ENCODE measurements at places on chromosomes 13 and 19.

- DNase-seq, result no peak
Measured at GRCh38 chr13:66530686-66531085, 699.5 kb downstream of the PCDH9 start.

DNA sequence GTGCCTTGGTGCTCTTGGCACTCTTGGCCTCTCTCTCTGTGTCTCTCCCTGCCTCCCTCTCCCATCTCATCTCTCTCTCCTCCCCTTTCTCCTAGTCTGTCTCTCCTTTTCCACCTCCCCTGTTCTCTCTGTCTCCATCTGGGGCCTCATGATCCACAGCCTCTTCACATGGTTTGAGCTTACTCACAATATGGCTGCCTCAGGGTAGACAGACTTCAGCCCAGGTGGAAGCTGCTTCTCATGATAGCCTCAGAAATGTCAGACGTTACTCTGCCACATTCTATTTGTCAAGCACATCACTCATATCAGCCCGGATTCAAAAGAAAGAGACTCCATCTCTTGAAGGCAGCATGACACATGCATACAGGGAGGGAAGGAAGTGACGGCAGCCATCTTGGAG lies 18.4 kb upstream of the S1PR4 start:
- no peak for DNase-seq

GRCh38 chr19:55176076-55176475 lies 4.0 kb downstream of the SYT5 start:
- no peak for DNase-seq

GRCh38 chr13:37576601-37577000 lies 22.0 kb downstream of the POSTN start:
- no peak for DNase-seq

DNA sequence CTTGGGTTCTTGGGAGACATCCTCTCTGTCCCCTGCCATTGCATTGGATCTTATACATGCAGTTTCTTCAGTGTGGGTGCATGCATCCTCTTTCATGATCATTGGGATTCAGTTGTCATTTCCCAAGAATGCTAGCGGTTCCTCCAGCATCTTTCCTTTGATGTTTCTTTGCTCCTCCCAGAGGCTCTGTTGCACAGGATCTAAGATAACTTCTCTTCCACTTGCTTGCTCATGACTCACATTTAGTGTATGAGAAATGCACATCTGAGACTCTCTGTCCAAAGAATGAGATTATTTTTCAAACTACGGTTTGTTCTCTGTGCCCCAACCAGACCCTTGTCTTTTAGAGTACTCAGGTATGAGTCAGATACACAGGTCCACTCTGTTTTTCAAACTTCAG lies 197.1 kb downstream of the NDFIP2 start:
- DNase-seq, result no peak

GRCh38 chr13:54637366-54637765 lies 1608.8 kb downstream of the OLFM4 start:
- DNase-seq, result no peak

DNA sequence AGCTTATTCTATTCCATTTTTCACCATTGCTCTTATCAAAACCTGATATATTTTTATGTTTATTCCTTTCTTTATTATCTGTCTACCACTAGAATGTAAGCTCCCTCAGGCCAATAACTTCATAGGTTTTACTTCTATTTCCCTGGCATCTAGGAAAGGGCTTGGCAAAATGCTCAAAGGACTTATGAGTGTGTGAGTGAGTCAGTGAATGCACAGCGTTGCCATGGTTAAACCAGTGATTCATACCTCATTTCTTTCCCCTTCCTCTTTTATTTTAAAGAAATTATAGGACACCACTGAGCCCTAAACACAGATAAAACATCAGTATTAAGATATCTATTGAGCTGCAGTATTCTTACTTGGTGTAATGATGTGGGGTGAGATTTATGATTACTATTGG lies 162.1 kb downstream of the GPC6 start:
- no peak for DNase-seq

DNA sequence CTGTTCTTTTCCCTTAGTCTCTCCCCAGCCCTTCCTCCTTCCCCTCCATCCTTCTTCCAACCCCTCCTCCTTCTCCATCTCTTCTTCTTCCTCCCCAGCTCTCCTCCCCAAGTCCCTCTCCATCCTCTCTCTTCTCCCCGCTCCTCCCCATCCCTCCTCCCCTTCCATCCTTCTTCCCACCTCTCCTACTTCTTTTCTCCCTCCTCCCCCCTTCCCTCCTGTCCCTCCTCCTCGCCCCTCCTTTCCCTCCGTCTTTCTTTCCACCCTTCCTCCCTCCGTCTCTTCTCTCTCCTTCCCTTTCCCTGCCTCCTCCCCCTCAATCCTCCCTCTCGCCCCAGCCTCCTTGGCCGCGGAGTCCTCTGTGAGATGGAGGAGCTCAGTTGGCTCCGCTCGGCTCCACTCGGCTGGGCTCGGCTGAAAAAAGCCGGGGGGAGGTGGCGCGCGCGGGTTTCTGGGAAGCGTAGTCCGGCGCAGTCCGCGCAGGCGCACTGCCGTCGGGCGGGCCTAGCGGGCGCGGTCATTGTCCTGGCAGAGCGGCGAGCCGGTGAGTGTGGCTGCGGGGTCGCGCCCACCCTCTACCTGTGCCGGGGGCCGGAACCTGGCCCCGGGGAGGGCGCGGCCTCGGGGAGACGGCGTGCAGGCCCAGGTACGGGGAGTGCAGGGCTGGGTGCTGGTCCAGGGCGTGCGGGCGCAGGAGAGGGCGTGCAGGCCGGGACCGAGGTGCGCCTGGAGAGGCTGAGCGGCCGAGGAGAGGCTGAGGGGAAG lies at the start of gene ZNF71:
Gene ZNF71, plus strand, starts transcription at position 520 of the 765 bp plus-strand sequence. CDS start 6,257 bp downstream, outside the sequence.
- DNase-seq, result peak; percentile 71

- DNase-seq, result no peak
Measured at GRCh38 chr13:45695198-45695730, 6.9 kb upstream of the CBY2 start.

GRCh38 chr19:1538978-1539377 lies 15.1 kb downstream of the PLK5 start:
- DNase-seq, result no peak

GRCh38 chr19:15874821-15875474 lies 22.9 kb downstream of the CYP4F2 start:
- no peak for DNase-seq

DNA sequence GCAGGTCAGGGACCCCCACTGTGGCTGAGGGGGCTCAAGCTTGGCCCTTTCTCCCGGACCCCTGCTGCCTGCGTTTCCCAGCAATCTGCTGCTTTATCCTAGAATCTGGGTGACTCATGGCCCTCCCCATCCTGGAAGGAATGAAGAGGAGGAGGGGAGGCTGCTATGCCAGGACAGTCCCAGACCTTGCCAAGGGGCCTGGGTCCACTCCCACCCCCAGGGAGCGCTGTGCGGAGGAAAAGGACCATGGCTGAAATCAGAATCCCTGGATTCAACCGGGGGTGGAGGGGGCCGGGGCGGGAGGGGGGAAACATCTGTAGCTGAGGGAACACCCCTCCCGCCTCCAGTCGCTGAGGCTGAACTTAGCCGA lies 20.5 kb downstream of the ZNF114 start:
- no peak for DNase-seq

- DNase-seq, result peak; percentile 31
Measured at GRCh38 chr19:47447470-47448359, 24.0 kb downstream of the SLC8A2 start.

DNA sequence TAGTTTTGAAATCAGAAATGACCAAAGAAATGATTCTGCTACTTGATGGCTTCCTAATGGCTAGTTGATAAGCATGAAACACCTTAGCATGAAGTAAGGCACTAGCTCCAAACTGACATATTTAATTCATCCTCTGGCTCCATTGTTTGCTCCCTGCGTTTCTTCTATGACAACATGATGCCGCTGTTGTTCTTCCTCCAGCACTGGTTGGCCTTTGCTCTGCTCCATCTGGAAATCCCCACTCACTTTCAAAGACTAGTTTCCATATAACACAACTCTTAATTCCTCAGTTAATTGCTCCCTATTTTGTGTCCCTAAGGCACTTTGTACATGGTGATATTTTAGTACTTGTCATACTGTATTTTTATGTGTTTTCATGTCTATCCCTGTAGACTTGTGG lies 151.6 kb downstream of the GPC6 start:
- no peak for DNase-seq

GRCh38 chr13:68727165-68727564 lies 1380.5 kb upstream of the ATXN8OS start:
- no peak for DNase-seq

DNA sequence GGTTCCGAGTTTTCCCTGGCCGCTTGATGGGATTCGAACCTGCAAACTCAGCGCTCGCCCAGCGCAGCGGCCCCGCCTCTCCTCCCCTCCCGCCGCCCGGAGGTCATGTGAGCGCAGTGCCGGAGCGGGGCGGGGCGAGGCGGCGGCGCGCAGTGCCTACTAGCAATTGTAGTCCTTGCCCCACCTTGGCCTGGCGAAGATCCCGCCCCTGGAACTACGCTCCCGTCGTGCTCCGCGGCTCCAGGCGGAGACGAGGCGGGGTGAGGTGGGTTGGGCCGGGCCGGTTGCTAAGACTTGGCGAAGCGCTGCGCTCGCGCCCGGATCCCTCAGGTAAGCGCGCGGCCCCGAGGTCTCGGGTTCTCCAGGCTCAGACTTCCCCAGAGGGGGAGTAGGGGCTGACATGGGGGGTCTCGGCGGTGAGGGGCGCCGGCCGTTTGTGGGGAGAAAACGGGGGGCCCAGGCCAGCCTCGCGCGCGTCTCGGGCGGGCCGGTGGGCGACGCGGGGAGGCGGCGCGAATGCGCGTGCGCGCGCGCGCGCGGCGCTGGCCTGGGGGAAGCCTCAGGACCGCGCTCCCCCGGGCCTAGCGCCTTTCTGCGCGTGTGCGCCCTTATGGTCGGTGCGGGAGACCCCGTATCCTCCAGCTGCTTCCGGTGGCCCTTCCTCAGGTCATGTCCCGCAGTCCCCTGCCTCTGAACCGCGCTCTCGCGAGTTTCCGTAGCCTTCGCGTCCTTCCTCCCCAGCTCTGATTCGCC lies at the start of the genes ADAT3 and SCAMP4:
Gene ADAT3, plus strand, starts transcription at position 290 of the 753 bp plus-strand sequence. CDS start 6,649 bp downstream, outside the sequence.
Gene SCAMP4, plus strand, starts transcription at position 290 of the 753 bp plus-strand sequence. CDS start 9,621 bp downstream, outside the sequence.
- peak; percentile 98 for DNase-seq

GRCh38 chr19:54463531-54464043 lies at the start of gene LENG9:
TSS of gene LENG9 (minus strand) at chr19:54463778. CDS start at chr19:54463526, 252 bp downstream.
- peak; percentile 66 for DNase-seq

- no peak for DNase-seq
Measured at GRCh38 chr19:33309826-33310225, 7.5 kb upstream of the CEBPA start.

GRCh38 chr19:5983367-5983955 lies 5.5 kb upstream of the RANBP3 start:
- no peak for DNase-seq

DNA sequence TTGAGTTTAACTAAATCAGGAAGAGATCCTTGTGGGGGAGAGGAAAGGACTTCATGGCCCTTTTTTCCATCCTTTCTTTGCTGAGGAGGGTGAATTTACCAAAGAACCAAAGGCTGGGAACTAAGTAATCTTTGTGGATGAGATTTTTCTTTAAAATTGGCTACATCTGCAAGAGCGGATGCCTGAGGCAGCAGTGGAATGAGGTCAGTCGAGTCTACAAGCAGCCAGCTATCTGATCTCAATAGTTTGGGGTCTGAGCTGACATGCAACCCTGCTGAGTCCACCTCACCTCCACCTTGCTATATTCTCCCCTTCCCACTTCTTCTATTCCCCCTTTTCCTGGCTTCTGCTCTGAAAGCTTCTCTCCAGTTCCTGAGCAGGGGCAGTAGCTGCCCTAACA lies 3.6 kb upstream of the DNAJC15 start:
- DNase-seq, result no peak

GRCh38 chr19:1624458-1624857 lies 19.2 kb upstream of the UQCR11 start:
- DNase-seq, result no peak

GRCh38 chr13:32311188-32311897 lies 3.8 kb downstream of the ZAR1L start:
- no peak for DNase-seq

DNA sequence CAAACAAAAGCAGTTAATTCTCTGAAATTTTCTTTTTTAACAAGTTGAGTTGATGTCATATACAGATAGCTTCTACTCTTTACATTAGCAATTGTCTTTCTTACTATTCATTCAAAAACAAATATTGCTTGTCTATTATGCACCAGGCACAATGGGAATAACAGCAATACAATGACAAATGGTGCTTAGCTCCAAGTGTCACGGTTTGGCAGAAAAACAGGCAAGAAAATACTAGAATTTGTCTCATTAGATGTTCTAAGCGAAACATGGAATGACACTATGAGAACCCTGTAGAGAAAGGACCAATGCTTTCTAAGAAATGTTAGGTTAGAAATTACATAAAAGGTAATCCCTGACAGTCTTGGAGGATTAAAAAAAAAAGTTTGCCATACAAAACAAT lies 187.6 kb downstream of the PCDH9 start:
- no peak for DNase-seq

GRCh38 chr19:46812977-46813838 lies 24.8 kb upstream of the SLC1A5 start:
- no peak for DNase-seq

DNA sequence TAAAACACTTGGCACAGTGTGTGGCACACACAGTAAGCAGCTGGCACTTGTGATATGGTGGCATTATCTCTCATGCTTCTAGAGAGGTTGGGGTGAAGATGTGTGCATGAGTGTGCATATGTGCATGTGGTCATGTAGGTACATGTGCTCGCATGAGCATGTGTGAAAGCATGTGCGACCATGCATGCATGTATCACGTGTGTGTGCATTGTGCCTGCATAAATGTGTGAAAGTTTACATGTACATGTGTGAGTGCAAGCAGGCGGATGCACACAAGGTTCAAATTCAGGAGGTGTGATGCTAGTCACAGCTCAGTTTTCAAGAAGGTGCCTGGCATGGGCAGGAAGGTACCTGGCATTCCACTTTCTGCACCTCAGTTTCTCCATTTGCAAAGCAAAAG lies 59.0 kb upstream of the UQCRFS1 start:
- no peak for DNase-seq

DNA sequence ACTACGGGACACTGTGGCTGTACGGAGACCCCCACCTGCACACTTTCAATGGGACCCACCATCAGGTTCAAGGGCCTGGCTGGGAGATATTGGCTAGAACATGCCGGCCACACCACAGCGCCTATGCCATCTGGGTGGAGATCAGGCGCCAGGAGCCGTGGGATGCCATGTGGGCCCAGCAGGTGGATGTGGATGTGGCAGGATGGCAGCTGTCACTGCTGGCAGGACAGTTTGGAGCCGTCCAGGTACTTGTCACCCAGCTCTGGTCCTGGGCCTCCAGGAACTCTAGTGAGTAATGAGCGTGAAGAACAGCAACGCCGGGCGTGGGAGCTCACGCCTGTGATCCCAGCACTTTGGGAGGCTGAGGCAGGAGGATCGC lies 15.7 kb upstream of the FXYD3 start:
- DNase-seq, result no peak

DNA sequence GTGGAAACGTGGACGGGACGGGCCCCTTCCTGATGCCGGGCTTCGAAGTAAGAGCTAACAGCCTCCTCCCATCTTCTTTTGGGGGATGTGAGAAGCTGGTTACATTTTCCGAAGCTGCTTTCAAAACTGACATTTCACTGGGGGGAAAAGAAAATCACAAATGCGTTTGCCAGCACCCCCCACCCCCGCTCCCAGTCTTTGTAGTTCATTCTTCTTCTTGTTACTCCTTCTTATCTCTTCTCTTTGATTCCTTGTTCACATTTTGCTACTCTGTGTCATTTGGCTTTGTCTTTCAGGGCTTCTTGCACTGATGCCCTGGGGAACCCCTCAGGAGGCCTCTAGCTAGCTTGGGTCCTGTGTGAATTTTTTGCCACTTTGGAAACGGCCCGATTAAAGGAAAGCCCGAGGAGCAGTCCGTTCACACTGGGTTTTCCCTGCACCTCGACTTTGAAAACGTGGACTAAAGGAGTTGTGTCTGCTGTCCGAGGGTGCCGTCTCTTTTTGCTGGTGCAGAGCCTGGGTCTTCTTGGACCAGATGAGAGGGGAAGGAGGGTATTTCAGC lies 1.3 kb downstream of the CARM1 start:
- no peak for DNase-seq

Data from NCI-H1092 (cell line).